ENCODE measurements at places on chromosomes 4 and X.

DNA sequence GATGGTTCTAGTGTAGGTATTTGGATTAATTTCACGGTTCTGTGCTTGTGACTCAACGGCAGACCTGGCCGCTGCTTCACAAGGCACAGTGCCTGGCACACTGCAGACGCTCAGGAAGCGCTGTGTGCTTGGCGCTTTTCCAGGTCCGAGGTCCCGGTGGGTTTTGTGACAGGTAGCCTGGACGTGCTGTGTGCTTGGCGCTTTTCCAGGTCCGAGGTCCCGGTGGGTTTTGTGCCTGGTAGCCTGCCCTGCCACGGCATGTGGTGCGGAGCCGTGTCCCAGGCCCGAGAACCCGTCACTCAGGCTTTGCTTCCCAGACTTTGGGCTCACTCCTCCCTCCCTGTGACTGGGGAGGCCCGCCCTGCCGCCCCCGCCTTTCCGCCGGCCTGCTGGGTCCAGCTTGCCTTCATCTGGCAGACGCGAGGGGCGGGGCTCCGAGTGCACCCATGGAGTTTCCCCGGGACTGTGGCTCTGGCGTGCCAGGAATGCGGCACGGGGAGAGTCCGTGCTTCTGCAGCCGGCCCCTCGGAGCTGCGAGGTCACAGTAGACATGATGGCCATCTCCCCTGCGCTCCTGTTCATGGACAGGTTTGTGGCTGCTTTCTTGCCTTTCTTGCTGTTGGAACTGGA, 44.2 kb downstream of the TBC1D14 start:
- no peak for DNase-seq

DNA sequence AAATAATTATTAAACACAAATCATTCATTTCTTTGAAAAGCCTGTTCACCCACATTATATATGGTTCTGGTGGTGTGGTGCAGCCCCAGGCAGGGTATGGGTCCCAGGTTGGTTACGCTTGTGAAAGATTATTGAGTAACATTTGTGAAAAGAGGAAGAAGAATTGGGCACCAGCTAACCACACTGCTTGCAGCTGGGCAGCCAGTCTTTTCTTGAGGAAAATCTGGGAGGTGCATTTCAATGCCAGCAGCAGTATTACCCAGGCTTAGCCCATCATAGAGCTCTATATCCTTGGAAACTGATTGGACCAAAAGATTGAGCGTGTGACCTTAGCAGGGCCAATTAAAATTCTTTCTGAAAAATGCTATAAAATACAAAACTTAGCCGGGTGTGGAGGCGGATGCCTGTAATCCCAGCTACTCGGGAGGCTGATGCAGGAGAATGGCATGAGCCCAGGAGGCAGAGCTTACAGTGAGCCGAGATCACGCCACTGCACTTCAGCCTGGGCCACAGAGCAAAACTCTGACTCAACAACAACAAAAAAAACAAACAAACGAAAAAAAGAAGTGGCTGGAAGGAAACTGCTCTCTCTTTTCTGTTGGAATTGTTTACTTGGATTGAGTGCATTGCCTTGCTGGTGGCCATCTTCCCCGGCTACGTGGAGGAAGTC, 9.7 kb upstream of the PLAC8 start:
- no peak for DNase-seq

DNA sequence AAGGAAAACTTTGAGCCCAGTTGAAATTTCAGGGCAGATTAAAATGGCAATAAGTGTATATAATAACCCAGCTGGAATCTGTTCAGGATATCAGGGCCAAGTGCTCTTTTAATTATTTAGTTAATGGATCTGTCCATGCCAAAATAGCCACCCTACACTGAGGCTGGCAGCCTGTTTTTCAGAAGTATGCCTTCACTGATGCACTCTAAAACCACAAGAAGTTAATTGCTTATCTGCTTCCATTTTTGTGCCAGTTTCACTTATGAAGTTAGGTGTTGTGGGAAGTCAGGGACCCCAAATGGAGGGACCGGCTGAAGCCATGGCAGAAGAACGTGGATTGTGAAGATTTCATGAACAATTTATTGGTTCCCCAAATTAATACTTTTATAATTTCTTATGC, 960.3 kb downstream of the C4orf33 start:
- DNase-seq, result no peak

DNA sequence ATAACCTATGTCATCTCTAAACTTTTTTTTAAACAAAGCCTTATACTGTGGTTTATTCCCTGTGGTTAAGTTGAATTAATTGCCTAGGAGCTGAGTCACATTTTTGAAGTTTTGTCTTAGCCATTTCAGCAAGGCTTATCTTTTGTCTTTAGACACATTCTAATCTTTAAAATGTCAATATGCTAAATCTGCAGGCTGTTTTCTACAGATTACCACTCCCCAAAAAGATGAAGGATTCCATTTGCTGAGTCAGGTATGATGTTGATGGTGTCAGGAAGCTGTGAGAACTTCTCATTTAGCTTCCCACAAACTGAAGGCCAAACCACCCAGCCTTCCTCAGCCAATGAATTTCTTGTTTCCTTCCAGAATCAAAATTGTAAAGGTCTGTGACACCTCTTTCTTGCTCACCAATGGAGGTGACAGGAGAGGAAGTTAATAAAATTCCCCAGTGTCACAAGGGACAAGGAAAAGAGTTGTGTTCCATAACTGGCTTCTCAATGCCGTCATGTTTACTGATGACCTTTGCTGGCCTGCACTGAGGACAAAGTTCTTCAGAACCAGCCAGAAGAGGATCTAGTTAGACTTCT, 3.7 kb upstream of the CXCL6 start:
- DNase-seq, result no peak

DNA sequence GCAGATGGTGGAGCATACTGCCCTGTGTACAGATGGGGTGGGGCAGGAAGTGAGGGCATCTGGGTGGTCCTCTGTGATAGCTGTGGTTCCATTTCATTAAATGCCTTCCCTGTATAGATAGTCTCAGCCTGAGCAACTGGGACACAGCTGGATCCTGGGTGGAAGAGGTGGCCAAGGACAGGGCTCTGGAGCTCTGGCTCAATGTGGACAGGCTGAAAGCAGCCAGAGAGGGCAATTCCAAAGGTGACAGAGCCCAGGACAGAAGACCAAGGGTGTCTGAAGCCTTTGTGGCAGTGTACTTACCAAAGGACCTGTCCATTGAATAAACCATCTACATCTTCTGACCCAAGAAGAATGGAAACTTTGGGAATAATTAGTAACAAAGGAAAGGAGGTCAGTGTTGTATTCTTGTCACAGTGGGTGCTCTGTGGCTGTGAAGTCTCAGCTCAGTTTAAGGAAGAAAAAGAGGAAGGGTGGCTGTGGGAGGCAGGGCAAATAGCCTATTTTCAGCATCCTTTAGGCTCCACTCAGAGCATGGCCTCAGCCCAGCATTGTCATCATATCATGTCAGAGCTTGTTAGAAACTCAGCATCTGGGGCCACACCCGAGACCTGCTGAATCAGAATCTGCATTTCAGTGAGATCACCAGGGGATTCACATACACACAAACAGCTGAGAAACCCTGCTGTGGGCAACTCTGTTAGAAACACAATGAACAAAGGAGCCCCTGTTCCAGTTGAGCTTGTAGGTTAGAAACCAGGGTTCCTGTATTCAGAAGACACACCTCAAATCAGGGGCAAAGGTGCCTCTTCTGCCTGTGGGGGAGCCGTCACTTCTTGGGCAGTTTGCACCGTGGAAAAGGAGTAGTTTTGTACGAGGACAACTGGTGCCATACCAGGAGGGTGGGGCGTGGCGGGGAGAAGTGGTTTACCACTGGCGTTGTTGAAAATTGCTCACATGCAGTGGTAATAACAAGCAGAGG, 168.6 kb downstream of the PTTG2 start:
- peak; percentile 67 for DNase-seq

DNA sequence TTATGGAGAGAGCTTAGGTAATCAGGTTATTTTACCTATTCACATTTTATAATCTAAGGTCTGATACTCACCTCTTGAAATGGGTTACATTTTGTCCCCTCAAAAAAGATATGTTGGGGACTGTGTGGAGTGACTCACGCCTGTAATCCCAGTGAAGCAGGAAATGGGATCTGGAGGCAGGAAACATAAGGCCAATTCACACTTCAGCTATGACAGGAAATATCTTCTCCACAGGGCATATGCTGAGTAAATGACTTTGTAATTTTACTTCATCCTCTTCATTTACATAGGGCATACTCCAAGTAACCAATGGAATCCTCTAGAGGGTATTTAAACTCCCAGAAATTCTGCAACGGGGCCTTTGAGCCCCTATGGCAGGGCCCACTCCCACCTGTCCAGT, 54.8 kb upstream of the ZMAT1 start:
- DNase-seq, result no peak

DNA sequence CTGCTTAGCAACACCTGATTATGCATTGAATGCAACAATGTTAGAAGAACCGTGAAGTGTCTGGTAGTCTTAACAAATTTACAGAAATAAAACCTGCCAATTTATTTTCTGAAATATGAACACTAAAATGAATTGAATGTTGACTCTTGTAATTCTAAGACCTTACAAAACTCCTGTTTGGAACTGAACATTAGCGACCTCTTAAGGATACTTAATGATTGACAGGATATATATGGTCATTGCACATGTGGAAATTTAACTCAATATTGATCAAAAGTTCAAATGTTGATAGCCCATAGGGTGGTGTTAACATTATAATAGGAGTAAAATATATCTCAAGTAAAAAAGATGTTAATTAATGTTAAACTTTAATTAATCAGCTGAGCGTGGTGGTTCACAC, 79.1 kb downstream of the TECRL start:
- no peak for DNase-seq

Data from stimulated activated CD4-positive, alpha-beta T cell treated with anti-CD3 and anti-CD28 coated beads, Interleukin-12 subunit alpha, Interleukin-12 subunit beta, amount 100 ng/mL, for 48 hours (primary cell).